Stimulated activated CD4-positive, alpha-beta T cell treated with anti-CD3 and anti-CD28 coated beads, Interleukin-15, amount 100 ng/mL, for 1 hour (primary cell): ENCODE measurements at places on chromosomes 5 and 9.

DNA sequence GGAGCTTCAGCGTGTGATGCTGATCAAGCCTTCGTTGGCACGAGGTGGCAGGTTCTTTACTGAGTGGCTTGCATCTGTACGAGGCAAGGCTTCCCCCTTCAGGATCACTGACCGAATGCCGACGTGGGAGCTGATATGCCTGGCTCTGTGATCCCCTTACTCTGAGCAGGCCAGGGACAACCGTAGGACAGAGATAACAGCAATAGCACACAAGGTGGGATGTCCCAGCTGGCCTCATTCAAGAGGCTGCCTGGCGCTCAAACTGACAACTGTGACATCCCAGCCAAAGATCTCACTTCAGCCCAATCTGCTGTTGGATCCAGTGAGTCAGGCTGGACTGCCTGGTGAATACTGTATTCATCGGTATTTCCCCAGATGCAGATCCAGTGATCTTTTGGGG is 199.4 kb upstream of the PANK3 start:
- no peak for DNase-seq

DNA sequence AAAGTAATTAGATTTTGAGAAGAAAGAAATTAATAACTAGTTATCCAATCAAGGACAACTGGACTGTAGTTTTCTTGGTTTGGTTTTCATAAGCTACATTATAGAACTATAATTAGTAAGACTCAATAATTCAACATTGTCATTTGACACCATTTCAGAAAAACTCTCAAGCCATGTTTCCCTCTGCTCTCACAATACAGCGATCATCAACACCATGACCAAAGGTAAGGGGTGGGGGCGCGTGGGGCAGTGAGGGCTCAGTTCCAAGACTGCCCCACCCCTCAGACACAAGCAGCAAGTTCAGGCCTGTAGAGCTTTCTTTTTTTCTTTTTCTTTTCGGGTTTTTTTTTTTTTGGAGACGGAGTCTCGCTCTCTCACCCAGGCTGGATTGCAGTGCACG is 6.4 kb downstream of the CMBL start:
- no peak for DNase-seq

DNA sequence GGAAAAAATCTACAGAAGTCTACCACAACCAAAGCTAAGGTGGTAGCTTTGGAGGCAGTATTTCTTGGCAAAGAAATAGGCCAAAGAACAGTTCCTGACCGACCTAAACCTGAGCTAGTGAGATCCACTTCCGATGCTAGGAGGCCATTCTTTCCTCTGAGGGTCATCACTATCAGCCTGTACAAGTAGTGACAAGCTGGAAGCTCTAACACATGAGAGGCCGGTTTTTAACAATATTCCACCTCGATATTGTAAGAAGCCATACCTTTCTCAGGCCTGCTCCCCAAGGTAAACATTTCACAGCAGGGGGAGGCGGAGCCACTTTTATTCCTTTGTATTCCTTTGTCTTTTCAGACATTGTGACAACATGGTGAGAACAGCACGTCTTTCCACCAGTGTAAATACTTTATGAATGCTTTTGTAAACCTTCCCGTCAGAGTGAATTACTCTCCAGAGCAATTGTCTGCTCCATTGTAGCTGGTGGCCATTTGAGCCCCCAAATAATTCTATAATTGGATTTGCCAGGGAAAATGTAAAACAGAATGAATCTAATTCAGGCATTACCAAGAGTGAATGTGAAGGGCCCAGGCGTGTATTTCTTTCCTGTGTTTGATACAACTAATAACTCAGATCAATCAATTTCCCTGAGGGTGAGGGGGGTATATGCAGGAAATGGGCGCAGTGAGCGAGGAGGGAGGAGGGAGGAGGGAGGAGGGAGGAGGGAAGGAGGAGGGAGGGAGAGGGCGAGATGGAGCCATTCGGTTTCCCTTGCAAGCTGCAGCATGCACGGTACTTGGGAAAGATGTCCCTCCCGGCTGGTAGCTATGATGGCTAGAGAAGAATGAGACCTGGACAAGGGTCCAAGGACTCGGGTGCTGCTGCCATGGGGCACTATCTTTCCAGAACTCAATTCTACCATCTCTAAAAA is 166.6 kb downstream of the CDK5RAP2 start:
- DNase-seq: no peak

- no peak for DNase-seq
These were observed 726 bp upstream of the PSMB7 start for GRCh38 chr9:124415852-124416484.

DNA sequence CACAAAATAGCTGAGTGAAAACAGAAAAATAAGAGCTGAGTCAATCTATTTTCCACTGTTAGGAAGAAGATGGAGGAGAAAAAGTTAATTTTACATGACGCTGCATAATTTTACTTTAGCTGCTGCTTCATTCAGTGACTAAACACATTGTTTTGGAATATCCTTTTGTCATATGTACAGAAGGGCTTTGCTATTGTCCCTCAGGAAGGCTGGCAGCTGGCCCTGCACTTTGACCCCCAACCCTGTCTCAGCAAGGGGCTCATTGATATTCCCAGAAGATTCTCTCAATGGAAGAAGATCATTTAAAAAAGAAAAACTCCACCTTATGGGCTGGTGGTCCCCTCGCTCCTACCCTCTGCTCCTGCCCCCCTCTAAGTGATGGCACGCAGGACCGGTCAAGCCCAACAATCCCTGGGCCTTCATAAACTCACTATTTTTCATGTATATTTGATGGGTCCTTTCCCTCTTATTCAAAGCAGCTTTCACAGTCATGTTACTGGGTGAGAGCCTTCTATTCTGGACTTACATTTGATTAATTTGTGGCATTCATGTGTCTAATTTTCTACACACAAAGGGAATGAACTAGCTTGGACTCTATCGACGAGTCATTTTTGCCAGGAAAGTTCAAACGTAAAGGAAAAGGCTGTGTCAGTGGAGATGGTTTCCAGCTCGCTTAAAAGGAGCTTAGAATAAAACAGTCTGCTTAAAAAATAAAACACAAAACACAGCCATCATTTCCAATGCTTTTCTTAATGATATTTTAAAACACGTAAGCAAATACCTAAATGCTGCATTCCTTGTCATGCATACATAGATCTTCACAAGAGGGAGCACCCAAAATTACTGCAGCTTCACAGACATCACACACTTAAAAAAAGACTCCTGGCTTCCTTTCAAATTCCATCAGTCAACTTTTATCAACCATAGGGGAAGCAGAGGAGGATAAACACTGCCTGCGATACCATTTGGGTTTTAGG is 104.7 kb downstream of the EFNA5 start:
- DNase-seq: no peak

GRCh38 chr9:12699529-12699928 is 6.3 kb downstream of the TYRP1 start:
- no peak for DNase-seq

- DNase-seq: no peak
These were observed 60.3 kb downstream of the CDKN2A start for GRCh38 chr9:21933865-21934264.

- no peak for DNase-seq
These were observed at the start of gene FAXDC2 for GRCh38 chr5:154850255-154851062. TSS of gene FAXDC2 (minus strand) at chr5:154850603. CDS start at chr5:154838178, 12,425 bp downstream.

DNA sequence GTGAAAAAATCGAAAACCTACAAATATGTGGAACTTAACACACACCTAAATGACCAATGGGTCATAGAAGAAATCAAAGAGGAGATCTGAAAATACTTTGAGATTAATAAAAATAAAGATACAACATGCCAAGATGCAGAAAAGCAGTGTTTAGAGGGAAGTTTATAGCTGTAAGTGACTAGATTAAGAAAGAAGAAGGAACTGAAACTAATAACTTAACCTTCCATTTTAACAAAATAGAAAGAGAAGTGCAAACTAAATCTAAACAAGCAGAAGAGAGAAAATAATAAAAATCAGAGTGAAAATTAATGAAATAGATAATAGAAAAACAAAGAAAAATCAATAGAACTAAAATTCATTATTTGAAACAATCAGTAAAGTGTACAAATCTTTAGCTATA is 103.0 kb upstream of the MAMDC2 start:
- DNase-seq: no peak

GRCh38 chr9:70602321-70603019 is 188.0 kb upstream of the KLF9 start:
- peak; percentile 5 for DNase-seq

- no peak for DNase-seq
These were observed 59.5 kb downstream of the CDC42SE2 start for GRCh38 chr5:131323378-131323777.

DNA sequence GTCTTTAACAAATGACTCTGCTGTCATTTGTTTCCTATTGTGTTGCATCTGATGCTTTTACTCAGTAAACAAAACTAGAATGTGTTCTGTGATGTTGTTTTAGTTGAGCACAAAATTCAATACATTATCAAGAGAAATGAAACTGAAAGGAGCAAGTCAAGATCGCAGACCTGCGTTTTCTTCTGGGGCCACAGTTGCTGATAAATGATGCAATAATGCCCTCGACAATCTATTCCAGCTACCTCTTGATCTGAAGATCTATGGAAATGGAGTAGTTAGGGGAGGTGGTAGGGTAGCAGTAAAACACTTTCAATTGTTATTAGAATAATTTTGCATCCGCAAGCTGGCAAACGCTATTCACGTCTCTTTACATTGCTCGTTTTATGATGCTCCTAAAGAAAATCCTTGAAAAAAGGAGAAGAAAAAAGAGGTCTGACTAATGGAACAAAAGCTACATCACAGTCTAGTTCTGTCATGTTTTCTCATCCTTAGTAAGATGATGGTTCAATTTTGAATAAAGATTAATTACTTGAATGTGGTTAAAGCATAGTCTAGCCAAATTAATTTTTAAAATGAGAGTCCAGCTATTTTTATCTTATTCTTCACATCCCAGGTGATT is 1.6 kb downstream of the ZNF366 start:
- no peak for DNase-seq

DNA sequence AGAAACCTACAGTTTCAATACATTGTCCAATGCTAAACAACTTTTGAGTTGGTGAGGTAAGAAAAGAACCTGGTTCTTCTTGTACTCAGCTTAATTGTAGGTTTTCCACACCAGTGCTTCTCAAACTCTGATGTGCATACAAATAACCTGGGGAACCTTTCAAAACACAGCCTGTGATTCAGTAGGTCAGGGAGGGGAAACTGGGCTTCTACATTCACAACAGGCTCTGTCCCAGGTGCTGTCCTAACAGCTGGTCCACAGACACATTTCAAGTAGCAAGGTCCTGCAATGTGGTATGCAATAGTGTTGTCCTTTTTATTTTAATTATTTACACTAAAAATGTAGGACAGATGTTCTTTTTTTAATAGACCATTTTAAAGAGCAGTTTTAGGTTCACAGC is 47.4 kb upstream of the SNCAIP start:
- DNase-seq: no peak

- peak; percentile 16 for DNase-seq
These were observed 29.9 kb downstream of the CPEB4 start for GRCh38 chr5:173917788-173918786.

- no peak for DNase-seq
These were observed 43.1 kb upstream of the SLC2A8 start for GRCh38 chr9:127353882-127354281.

GRCh38 chr9:36323926-36324325 is 65.7 kb upstream of the GNE start:
- no peak for DNase-seq

- no peak for DNase-seq
These were observed 126.6 kb upstream of the BASP1 start for GRCh38 chr5:17090839-17091238.

- DNase-seq: no peak
These were observed 2052.0 kb upstream of the C9orf72 start for GRCh38 chr9:29625292-29625731.

DNA sequence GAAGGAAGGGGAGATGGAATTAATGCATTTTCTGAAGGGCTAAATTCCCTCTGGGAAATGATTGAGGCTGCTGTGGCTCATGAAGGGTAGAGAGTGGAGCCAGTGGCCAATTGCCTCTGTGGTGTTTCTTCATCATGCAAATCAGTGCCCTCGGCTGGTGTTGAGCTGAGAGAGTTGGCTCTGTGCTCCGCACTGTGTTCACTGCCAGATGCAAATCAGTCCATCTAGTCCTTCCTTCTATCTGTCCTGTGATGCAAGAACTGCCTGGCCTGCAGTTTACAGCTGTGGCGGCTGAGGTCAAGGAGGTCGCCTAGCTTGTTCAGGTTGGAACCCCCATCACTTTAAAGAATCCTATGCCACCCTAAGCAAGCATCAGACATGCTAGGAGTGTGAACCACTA is 6.0 kb downstream of the TMEM171 start:
- DNase-seq: no peak

- DNase-seq: no peak
These were observed 368.1 kb downstream of the TLE4 start for GRCh38 chr9:79939819-79940218.

DNA sequence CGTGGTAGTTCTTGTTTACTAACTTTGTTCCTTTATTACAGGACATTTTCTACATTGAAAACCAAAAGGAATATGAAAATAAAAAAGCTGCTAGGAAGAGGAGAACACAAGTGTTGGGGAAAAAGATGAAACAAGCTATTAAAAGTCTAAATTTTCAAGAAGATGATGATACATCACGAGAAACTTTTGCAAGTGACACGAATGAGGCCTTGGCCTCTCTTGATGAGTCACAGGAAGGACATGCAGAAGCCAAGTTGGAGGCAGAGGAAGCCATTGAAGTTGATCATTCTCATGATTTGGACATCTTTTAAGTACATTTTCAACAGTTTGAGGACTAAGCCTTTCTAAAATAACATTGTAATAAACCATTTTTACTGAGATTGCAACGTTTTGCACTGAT is 23.8 kb downstream of the PHAX start:
- no peak for DNase-seq

DNA sequence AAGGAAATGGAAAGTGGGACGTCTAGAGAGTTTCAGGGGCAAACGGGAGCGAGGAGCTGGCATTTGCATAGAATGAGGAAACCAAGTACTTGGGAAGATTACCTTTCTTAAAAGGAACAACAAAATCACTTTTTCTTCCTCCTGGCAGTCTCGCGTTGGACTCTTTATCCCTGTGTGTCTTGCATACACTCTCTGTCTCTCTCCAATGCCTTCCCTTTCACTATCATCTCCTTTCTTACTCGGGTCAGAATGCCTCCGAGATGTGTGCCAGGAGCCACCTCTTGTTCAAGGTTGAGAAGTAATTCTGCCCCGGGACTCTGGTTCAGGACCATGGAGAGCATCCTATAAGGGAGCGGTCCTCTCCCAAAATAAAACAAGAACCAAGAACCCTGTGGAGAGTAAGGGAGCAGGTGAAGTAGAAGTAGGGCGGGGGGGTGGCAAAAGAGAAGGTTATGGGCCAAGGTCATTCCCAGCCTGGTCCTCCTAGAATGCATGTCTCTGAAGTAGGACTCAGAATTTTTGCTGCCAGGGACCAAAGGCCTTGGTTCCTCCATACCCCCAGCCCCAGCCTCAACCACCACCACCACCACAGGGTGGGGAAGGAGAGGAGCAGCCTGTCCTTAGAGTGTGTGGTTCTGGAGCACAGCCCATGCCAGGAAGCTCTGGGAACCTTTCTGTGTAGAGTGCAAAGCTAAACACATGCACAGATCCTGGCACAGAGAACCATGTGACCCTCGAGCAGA is 72.1 kb upstream of the ARAP3 start:
- DNase-seq: no peak
